Sigmoid colon (tissue), 7 donors: ENCODE measurements at places on chromosomes 2 and 18. TPM values are rescaled to one million over a fixed set of nuclear protein-coding genes. Genes with fewer than 3 reads are reported as not detected.

- DNase-seq = no peak
Measured at GRCh38 chr2:3390041-3390440, 10.5 kb downstream of the TRAPPC12 start.

GRCh38 chr18:69574401-69574800 is 173.7 kb downstream of the DOK6 start:
- DNase-seq = no peak

DNA sequence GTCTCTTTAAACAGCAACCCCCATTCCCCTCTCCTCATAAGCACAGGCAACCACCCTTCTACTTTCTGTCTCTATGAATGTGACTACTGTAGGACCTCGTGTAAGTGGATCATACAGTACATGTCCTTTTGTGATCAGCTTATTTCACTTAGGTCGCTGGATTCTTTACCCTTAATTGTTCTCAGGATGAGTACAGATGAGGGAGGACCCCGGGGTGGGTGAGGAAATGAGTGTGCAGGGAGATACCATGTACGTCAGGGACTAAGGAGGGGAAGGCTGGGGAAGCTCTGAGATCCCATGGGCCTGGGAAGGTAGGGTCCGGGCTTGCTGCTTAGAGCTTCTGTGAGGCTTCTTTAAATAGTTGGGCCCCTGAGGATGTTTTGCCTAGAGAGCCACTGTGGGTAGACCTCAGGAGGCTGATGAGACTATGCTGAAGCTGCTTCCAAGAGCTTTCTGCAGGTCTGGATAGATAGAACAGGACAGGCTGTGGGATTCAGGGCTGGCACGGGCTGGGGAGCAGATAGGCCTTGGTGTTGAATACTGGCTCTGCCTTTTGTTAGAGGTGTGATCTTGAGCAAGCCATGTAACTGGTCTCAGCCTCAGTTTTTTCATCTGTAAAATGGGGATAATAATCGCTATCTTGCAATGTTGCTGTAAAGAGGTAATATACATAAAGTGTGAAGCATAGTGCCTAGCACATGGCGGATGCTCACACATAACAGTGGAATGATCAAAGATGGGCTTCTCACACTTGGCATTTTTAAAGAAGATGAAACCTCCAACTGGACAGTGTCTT is 155.3 kb downstream of the PRKCE start:
- no peak for DNase-seq

The GPR155 gene
- total RNA-seq = 19.1 TPM

DNA sequence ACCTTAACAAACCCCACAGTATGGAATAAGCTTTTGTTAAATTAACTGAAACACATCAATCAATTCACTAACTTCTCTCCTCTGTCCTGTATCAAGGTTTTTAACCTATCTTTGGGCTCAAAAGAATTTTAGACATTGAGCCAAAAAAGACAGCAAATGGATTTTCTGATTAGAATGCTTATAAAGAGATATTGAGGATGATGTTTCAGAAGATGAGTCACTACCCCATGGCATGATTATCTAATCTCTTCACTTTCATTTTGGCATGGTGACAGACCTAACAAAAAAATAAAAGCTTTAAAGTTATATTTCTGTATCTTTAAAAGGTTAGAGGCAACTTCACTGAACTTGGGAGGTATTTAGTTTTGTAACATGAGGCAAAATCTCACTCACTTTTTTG is 55.5 kb downstream of the SGPP2 start:
- no peak for DNase-seq

DNA sequence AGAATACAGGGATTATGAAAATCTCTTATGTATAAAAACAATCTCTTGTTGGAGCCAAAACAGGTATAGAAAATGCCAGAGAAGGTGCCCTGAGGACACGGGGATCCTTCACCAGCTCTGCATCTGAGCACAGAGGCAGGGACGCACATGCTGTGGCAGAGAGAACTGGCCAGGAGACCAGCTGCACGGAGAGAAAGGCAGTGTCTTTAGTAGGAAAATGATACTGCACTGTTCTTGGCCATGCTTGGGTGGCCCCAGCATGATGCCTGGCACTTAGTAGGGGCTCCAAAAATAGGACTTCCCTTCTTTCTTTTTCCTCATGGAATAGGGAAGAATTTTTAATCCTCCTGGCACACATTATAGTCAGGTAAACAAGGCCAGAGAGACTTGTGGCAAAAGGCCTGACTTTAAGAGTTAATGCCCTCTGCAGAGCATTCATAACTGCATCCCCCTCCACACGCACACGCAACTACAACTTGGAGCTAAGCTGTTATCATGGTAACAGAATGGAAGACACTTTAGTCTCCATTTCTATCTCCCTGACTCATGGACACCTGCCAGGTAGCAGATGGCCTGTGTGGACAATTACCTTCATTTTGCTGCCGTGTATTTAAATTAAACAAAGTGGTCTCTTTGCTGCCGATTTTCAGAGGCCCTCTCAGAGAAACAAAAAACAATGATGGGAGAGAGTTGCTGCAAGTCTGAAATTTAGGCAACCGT is 59.7 kb upstream of the DNMT3A start:
- DNase-seq = no peak
